ENCODE measurements at places on chromosomes 1 and 21.

- DNase-seq, result no peak
Observed at GRCh38 chr21:16137106-16137505, 407.3 kb downstream of the USP25 start.

- DNase-seq, result no peak
Observed at GRCh38 chr1:17688217-17688810, 66.8 kb upstream of the ACTL8 start.

DNA sequence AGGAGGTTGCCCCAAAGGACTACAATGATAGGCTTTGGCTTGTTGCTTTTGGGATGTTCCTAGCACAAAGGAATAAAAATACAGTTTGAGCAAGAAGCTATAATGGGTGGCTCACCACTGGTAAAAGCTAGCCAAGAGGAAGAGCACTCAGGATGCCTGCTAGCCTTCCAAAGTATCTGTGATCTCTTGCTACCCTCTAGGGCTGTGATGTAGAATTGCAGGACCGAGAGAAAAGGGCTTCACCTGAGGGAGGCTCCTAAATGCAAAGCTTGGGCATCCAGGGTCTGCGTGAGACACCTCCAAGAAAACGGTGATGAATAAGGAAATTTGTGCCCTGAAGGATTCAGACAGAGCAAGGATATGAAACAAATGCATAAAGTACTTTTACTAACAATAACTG lies 17.7 kb downstream of the IVL start:
- DNase-seq, result no peak

DNA sequence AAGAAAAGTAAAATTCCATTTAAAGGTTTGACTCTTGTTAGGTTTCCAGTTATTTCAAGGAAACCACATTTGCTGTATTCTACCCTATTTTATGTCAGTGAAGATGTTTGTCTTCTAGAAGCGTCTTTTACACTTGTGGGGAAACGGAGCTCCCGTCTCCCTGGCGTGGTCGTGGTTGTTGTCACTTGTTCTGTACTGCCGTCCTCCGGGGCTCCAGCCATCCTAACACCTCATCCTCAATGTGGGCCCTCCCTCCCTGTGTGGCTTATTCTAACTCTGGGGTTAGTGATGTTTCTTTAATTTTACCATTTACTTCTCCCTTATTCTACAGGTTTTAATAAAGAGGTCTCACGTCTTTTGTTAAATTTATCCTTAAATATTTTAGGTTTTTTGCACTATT lies 52.7 kb upstream of the DIP2A start:
- DNase-seq, result no peak

GRCh38 chr1:42973286-42973685 lies 14.6 kb upstream of the SLC2A1 start:
- DNase-seq, result no peak
